ENCODE measurements at places on chromosomes 6 and 20.

- DNase-seq = no peak
These were observed 36.2 kb downstream of the HLA-F start for GRCh38 chr6:29759457-29759856.

GRCh38 chr6:150072201-150072600 lies 3.3 kb upstream of the ULBP3 start:
- no peak for DNase-seq

GRCh38 chr6:19156443-19156842 lies 680.7 kb upstream of the ID4 start:
- no peak for DNase-seq

- no peak for DNase-seq
These were observed 88.9 kb downstream of the FRK start for GRCh38 chr6:115971785-115972184.

DNA sequence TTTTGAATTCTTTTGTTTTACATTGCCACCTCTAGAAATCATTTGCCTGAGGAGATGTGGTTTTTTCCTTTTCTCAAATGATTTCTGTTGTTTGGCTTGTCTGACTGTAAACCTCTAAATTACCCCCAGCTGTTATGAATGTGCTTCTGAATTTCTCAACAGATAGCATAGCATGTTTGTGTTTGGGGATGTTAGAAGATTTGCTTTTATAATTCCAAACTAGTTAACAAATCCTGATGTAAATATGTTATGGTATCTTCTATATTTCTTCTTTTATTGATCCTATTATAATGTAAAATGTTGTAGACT lies 31.6 kb upstream of the EZR start:
- DNase-seq = no peak

GRCh38 chr20:4942331-4942730 lies 59.0 kb downstream of the SLC23A2 start:
- no peak for DNase-seq

DNA sequence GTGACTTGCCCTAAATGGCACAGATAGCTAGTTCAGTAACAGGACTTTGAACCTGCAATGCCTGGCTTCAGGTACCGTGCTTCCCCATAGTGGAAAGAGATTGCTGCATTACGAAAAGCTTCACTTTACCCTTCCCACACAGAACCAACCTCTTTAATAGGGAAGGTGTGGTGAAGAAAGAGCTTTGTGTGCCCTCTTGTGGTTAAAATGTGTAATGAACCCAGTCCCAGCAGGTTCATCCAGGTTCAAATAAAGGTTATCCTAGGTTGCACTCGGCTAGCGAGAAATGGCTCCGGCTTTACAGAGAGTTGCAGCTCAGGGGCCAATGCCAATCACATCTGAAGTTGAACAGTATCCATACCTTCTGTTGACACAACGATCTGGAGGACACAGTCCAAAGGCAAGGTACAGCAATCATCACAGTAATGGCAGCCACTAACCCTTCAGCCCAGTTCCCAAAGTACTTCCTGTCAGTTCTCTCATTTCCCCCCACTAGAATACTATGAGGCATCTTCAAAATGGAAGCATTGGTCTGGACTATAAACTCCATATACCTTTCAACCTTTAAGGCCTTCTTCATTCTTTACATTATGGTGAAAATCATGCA lies 3.0 kb downstream of the DEFB115 start:
- DNase-seq = no peak

DNA sequence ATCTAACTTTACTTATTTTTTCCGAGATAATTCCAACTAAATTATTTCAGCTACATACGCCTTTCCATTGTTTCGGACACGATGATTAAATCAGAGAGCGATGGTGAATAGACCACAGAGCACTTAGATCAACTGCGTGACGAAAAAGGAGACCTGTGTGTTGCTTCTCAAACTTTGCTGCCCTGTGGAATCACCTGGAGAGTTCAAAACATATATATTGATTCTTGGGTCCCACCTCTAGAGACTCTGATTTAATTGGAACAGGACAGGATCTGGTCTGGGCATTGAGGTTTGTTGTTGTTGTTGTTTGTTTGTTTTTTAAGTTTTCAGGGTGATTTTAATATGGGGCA lies 401 bp upstream of the TNFRSF21 start:
- no peak for DNase-seq

DNA sequence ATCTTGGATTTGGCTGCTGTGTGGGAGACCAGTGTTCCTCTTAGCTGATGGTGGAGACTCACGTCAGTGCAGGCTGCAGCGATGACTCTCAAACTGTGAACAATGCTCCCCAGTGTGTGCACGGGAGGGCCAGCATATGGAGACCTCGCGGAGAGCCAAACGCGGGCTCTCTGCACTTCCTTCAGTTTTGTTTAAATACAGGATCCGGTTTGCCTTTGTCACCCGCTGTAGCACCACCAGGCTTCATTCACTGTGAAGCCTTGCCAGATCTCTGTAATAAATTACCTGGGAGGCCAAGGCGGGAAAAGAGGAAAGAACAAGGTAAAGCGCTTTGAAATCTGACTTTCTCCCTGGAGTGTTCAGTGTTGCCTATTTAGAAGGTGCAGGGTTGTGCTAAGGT lies 30.7 kb upstream of the TMEM14A start:
- no peak for DNase-seq

DNA sequence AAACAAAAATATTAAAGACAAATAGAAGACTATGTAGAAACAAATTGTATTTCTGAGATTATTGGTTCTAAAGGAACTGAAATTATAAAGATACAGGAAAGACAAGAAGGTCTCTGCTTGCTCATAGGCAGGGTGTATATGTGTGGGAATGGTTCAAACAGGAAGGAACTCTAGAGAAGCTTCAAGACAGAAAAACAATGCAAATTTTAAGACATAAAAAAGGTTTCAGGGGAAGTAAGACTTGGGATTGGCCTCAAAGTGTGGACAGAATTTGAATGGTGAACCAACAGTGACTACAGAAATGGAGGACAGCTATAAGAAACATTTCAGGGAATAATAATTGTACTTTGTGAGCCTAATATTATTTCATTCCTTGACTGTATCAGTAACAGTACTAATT lies 50.3 kb downstream of the OR2B2 start:
- DNase-seq = no peak

GRCh38 chr6:24932832-24933231 lies 2.9 kb downstream of the RIPOR2 start:
- DNase-seq = no peak

DNA sequence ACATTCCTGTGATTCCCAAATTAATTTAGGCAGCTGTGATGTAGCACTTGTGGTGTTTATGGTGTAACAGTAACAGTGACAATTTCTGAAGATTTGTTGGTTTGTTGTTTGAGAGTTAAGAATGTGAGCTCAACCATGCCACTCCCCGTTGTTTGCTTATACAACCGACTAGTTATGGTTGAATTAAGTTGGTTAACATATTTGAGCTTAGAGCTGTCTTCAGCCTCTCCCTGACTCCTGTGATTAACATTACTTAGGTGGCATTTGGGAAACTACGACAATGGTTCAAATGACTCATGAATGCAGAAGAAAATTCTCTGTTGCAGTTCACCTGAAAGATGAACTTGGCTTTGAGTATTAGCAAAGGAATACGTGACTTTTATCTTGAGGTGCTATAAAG lies 35.9 kb upstream of the PRL start:
- DNase-seq = no peak

DNA sequence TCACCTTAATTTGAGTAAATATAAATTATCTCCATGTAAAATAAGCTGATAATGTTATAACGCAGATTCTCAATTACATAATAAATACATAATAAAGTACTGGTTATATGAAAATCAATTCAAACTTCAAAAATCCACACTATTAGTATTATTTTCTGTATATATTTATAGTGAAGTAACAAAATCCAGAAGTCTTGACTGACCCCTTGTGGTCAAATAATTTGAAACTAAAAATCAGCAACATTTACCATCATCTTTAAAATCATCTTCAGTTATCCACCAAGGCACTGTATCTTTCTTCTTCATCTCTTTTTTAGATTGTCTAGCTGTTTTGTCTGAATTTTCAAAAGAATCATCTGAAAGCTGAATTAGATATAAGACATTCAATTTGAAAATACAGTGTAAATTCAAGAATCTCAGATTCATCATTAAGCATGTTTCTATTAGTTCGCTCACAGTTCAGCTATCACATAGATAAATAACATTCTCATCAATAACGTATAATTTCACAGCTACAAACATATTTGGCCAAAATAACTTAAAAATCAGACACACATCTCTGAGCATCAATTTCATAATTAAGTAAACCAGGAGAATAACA lies 6.5 kb downstream of the CEP162 start:
- DNase-seq = no peak

DNA sequence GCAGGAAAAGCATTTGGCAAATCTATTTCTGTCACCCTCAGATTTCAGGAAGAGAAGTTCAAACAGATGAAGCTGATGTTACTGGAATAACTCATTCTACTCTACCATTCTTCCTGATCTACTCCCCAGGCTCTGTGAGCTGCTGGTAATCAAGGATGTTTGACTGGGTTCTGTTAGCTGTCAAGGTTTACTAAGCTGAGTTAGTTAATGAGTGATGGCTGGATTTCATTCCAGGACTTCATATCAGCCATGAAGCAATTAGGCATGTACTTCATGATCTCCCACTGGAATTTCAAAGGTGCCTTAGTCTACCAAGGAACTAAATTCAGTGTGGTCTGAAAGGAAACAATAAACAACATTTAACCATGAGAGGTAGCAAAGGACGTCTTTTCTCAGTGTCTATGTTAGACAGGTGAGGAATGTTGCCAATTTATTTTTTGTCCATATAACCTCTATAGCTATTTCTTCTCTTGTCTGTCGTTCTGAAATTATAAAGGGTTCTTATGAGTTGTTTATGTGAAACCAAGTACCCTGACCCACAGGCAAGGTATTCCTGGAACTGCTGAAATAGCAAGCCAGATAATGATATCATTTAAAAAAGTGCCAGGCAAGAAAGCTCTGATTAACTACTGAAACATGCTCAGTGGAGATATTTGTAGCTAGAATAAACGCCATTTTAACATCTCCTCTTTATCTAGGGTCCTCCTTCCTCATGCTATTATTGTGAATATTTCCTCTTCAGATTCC lies 112.9 kb downstream of the BACH2 start:
- no peak for DNase-seq

DNA sequence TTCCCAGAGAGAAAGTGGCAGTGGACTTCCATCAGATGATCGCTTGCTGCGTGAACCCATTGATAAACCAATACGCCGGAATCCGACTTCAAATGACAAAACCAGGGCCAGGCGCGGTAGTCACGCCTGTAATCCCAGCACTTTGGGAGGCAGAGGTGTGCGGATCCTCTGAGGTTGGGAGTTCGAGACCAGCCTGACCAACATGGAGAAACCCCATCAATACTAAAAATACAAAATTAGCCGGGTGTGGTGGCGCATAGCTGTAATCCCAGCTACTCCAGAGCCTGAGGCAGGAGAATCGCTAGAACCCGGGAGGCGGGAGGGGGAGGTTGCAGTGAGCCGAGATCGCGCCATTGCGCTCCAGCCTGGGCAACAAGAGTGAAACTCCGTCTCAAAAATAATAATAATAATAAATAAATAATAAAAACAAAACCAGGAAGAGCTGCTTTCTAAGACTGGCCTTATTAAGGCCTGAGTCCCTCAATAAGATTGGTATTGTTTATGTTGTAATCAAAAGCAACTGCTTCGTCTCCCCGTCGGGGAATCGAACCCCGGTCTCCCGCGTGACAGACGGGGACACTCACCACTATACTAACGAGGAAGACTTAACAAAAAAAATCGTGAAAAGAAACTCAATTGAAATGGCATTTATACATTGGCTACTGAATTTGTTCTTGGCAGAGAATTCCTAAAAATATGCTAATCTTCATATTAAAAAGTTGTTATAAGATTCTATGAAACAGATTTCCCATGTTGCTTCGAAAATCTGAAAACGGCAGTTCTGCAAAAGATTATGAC lies 110.2 kb upstream of the ZNF184 start:
- DNase-seq = peak; percentile 33

DNA sequence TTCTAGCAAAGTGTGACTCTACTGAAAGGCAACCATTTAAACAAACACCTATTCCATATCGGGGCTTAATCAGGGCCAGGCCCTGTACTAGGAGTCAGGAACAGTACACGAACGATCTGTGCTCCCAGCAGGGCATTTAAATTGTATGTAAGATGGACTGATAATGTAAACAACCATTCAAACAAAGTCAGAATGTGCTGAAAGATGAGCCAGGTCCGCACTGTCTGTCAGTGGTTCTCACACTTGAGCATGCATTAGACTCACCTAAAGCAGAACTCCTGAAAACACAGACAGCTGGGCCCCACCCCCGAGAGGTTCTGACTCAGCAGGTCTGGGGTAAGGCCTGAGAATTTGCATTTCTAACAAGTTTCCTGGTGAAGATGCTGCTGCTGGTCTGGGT lies 81.6 kb downstream of the PXDC1 start:
- no peak for DNase-seq

- DNase-seq = no peak
These were observed 14.8 kb upstream of the TENT5A start for GRCh38 chr6:81767163-81767891.

DNA sequence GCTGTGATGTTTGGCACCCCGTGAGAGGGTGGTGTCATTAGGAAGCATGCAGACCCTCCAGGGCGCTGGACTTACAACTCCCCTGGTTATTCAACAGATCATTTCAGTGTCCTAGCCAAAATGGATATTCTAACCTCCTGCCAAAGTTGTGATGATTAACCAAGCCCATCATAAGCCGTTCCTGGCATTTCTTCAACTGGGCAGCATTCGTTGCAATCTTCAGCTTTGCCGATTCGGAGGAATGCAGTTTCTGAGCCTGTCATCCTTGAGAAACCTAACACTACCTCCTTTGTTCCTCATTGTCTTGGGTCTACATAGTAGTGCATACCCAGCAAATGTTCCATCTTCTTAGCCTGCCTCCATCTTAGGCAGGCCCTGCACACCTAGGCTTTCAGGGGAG lies 79.2 kb upstream of the MAP3K4 start:
- no peak for DNase-seq

GRCh38 chr6:143406673-143407072 lies 43.8 kb downstream of the ADAT2 start:
- DNase-seq = no peak

GRCh38 chr20:38172408-38172807 lies 7.3 kb upstream of the TGM2 start:
- no peak for DNase-seq

DNA sequence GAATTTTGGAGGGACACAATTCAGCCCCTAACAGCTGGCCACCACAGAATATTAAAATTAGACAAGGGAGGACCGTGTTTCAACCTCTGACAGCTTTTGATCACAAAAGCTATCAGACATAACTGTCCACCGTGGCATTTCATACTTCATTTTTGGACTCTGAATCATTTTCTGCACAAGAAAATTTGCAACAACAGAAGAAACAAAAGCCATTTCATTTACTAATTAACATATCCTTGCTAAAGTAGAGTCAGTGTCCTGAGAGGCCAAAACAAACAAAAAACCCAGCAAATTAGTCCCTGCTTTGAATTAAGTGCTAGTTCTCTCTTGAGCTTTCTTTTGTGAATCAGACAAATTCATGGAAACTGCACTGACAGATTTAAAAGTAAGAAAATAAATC lies 17.6 kb upstream of the COL12A1 start:
- no peak for DNase-seq

GRCh38 chr20:59153832-59154231 lies 9.8 kb upstream of the ZNF831 start:
- DNase-seq = no peak
